ENCODE measurements at places on chromosomes 6 and 20.
A peak's percentile ranks its signal among the peaks of the same experiment; 100 is the strongest.

- no peak for DNase-seq
These were observed 222.2 kb upstream of the SLC35B3 start for GRCh38 chr6:8657522-8657921.

GRCh38 chr20:62641321-62642050 is 817 bp upstream of the SLCO4A1 start:
- no peak for DNase-seq

GRCh38 chr6:110587328-110587727 is 110.9 kb upstream of the SLC22A16 start:
- peak; percentile 1 for DNase-seq

- no peak for DNase-seq
These were observed 108.4 kb downstream of the JAG1 start for GRCh38 chr20:10565191-10565921.

DNA sequence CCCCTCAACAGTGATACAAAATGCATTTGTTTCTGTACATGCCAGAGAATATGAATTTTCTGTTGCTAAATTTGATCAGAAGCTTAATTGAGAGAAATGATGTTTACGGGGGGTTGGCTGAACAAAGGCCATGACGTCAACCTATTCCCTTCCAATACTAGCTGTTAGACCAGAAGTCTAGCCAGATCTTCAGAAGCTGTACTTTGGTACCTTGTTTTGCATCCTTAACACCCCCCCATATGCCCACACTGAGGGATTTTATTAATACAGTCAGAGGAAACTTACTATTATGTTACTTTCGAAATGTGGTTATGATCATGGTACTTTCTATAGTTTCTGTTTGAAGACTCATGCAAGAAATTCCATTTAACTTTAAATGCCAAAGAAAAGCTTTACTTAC is 3.1 kb downstream of the NCOA7 start:
- no peak for DNase-seq

- no peak for DNase-seq
These were observed 20.7 kb downstream of the DYNLRB1 start for GRCh38 chr20:34536798-34537394.

- no peak for DNase-seq
These were observed 166.4 kb downstream of the EYA4 start for GRCh38 chr6:133407320-133408100.

- no peak for DNase-seq
These were observed 497.3 kb downstream of the PRKN start for GRCh38 chr6:162230147-162230752.

DNA sequence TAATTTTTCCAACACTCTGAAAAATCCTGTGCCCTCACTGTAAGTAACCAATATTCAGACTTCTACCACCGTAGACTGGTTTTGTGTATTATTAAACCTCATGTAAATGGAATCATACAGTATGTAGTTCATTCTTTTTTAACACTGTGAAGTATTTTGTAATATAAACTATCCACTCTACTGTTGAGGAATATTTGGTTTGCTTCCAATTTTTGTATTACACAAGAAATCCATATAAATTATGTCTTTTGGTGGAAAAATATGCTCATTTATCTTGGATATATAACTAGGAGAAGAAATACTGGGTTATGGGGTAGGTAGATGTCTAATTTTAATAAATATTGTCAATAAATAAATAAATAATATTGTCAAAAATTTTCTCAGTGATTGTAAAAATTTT is 116.8 kb downstream of the CHD6 start:
- no peak for DNase-seq

GRCh38 chr6:44697327-44697726 is 309.8 kb downstream of the CDC5L start:
- DNase-seq = no peak

Data from H1 (cell line).